ENCODE measurements at places on chromosomes 2 and 18.

GRCh38 chr2:222033541-222033940, 265.3 kb downstream of the PAX3 start:
- peak; percentile 56 for DNase-seq

DNA sequence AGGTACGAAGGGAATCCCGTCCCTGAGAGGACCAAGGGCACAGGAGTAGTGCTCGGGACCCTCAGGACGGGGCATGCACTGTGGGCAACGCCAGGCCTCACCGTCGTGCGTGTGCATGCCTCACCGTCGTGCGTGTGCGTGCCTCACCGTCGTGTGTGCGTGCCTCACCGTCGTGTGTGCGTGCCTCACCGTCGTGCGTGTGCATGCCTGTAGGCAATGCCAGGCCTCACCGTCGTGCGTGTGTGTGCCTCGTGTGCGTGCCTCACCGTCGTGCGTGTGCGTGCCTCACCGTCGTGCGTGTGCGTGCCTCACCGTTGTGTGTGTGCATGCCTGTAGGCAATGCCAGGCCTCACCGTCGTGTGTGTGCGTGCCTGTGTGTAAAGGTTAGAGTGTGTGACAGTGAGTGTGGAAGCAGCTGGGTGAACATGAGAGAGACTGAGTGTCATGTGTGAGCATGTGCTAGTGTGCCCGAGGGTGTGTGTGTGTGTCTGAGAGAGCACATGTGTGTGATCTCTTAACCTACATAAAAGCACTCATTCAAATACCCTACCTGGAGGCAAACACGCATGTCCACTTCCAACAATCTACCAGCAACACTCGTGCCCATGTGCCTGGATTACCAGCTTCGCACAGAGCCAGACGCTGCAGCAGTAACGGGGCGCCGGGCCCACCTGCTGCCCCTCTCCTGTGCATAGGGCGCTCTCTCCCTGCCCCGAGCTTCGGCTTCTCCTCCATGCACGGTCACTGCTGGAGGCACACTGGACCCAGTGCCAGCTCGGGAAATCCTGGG, 36.3 kb downstream of the ZNF516 start:
- no peak for DNase-seq

DNA sequence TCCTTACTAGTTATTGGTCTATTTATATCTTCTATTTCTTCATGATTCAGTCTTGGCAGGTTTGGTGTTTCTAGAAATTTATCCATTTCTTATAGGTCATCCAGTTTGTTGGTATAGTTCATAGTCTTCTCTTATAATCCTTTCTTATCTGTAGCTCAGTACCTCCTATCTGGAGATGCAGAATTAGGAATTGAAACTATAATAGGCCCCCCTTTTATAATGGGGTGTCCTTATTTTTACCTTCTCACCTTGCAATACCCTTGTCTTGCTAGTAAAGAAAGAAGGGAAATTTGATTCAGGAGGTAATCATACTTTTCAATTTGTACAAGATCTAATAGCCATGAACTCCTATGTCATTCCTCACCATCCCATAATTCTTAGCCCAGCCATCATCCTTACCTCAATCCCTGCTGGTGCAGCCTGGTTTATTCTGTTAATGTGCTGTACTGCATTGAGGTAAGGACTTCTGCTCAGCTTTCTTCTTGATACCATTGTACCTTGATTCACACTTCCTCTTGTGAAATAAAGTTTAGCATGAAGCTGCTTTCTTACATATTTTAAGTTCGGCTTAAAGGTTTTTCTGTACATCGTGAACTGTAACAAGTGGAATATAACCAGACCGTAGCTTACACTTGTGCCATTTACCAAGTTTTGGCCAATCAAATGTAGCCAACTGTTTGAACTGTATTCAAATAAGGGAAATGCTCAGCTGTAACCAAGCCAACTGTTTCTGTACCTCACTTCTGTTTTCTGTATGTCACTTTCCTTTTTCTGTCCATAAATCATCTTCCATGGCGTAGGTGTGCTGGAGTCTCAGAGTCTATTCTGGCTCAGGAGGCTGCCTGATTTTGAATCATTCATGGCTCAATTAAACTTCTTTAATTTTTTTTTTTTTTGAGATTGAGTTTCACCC, 40.1 kb upstream of the PTH2R start:
- DNase-seq: no peak

DNA sequence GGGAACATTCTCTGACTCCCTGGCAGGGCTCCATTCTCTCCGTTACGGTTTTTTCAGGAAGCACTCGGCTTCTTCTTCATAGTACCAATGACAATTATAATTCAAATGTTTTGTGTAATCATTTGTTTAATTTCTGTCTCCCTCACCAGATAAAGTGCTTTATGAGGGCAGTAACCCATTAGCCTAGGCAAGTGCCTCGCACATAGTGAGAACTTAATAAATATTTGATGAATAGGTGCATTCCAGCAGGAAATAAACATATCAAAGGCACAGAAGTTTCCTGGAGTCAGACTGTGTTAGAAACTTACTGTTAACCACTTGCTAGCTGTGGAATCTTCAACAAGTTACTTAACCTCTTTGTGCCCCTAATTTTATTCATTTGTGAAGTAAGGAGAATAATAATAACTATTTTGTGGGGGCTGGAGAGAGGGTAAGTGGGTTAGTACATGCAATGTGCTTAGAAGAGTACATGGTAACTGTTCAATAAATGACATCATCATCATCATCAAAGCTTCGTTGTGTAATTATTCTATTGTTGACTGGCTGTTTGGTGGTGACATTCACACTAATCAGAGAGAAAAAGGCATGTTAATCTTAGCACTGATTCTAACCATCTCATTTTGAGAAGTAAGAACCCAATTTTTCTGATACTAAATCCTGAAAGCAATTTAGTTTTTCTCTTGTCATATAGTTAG, 352.3 kb downstream of the INSIG2 start:
- DNase-seq: no peak

DNA sequence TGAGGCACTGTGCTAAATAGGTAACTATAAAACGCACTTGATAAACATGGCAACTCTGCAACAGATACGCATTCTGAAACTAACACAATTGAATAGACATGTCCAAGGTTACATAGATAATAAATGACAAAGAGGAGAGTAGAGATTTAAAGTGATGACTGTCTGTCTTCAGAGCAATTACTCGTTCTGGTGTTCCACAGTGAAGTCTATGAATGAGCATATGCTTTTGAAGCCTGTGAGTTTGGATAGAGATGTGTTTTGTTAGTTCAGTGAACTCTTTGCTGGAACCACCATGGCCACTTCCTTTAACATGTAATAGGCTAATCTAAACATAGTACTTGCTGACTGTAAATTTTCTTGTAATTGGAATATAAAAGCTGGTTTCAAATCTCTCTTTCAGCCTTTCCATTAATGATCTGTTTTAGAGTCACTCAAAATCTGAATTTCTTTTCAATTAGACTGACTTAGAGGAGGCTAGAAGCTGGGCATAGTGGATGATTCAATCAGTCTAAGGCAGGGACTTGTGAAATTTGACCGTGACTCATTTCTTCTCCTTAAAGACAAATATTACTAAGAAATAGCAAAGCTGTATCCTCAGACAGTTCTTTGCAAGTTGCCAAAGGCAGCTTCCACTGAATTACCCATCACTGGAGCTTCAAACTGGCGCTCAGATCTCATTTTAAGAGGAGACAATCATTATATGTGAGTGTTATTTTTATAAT, 1130.1 kb upstream of the CELF4 start:
- DNase-seq: peak; percentile 6

DNA sequence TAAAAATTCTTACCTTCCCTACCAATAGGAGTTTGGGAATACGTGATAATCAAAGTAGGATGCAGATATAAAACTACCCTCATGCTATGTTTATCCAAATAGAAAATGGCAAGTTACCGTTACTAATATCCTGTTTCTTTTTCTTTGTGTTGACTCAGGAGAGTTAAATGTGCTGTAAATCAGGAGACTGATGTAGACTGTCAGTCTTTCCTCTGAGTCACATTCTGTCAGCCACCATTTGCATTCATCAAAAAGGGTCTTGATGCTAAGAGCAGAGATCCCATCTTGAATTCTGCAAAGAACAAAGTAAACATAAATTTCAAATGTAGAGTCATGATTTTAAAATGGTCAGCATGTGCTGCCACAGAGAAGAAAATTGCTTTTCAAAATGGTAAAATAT, 712.8 kb downstream of the SOCS6 start:
- DNase-seq: no peak

- DNase-seq: no peak
Observed at GRCh38 chr2:224248944-224249371, 152.9 kb downstream of the FAM124B start.

DNA sequence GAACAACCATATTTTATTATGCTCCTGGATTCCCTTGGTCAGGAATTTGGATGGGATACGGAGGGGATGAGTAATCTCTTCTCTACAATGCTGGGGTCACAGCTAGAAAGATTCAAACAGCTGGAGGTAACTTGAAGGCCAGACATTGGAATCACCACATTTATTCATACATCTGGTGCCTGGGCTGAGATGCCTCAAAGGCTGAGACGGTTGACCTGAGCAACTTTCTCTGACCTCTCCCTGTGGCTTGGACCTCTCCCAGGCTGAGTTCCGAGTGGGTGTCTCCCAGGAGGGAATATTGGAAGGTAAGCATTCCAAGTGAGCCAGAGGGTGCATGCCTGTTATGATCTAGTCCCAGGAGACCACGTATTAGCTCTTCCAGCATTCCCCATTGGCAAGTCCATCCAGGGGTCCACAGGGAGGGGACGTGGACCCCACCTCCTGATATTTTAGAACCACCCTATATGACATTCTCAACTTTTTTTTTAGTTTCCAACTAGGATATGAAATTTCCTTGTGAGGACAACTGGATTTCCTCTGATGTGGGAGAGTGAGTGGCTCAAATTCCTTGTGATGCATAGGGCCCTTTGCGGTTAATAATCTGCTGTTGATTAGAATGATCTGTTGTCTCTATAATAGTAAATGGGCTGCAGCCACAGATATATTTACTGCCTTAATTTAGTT, 101.8 kb downstream of the MRPS9 start:
- DNase-seq: no peak

- no peak for DNase-seq
Observed at GRCh38 chr2:143434445-143434844, 305.2 kb downstream of the ARHGAP15 start.

DNA sequence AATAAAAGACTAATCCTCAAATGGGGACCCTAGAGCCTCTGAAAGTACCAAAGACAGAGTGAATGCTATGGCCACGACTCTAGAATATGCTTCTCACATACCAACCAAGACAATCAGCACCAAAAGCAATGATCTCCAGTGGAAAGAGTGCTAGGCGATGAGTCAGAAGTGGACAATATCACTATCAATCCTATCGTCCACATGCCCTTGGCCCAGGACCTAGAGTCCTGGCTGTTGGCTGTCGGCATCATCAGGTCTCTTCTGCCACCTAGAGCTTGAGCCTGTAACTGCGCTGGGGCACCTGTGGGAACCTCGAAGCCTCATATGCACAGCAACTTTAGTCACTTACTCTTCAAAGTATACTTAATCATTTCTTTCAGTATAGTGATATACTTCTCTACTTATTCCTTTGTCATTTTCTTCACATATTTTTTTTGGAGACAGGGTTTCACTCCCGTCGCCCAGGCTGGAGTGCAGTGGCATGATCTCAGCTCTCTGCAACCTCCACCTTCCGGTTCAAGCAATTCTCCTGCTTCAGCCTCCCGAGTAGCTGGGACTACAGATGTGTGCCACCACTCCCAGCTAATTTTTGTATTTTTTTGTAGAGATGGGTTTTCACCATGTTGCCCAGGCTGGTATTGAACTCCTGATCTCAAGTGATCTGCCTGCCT, 29.7 kb downstream of the NOL10 start:
- peak; percentile 30 for DNase-seq

GRCh38 chr18:75784390-75784789, 356.9 kb upstream of the SMIM21 start:
- no peak for DNase-seq

- no peak for DNase-seq
Observed at GRCh38 chr2:174337337-174338146, 2.8 kb downstream of the SP9 start.

DNA sequence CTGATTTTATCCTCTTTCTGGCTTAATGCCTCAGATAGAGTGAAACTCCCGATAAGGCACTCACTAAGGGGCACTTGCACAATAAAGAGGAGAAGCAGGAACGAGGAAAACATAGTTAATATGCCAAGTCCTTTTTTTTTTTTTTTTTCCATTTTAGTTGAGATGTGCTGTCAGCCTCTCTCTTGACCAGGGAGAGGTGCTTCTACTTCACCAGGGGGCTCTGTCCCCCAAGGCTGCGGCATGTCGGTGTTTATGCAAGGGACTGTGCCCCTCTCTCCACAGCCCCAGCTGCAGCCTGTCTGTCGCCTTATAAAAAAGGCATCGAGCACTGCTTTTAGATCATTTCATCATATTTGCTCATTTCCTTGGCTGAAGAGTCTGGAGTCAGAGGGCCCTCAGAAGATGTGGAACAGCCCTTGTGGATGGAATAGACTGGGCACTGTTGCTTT, 178.1 kb downstream of the SLC8A1 start:
- DNase-seq: no peak

DNA sequence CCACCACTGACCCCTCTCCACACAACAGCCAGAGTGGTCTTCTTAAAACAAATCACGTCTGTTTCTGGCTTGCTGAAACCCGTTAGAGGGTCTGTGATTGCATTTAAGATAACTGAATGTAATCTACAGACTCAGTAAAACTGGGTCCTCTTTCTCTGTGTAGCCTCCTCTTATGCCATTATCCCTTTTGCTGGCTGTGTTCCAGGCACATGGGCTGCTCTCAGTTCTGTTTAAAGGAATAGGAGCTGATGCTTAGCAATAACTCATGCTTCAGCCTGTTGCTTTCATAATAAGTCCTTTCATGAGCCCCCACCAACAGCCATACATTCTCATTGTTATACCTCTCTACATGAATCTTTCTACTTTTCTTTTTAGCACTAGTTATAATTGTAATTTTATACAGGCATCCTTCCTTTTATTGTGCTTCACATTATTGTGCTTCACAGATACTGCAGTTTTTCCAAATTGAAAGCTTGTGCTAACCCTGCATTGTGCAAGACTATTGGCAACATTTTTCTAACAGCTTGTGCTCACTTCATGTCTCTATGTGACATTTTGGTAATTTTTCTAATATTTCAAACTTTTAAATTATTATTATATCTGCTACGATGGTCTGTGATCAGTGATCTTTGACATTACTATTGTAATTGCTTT, 782.6 kb downstream of the MBD2 start:
- DNase-seq: no peak

GRCh38 chr2:7052404-7052803, 135.2 kb downstream of the RNF144A start:
- no peak for DNase-seq

- DNase-seq: no peak
Observed at GRCh38 chr2:75431763-75432162, 129.0 kb downstream of the EVA1A start.

- peak; percentile 98 for DNase-seq
Observed at GRCh38 chr2:131016826-131017741, 76.2 kb downstream of the FAM168B start.

- DNase-seq: no peak
Observed at GRCh38 chr2:38201784-38202183, 125.8 kb upstream of the CYP1B1 start.

GRCh38 chr2:28681158-28681571, 70.5 kb upstream of the PPP1CB start:
- DNase-seq: no peak

Measured in RWPE1 (cell line).